ENCODE measurements at places on chromosomes 1 and 21.
A peak's percentile ranks its signal among the peaks of the same experiment; 100 is the strongest.

DNA sequence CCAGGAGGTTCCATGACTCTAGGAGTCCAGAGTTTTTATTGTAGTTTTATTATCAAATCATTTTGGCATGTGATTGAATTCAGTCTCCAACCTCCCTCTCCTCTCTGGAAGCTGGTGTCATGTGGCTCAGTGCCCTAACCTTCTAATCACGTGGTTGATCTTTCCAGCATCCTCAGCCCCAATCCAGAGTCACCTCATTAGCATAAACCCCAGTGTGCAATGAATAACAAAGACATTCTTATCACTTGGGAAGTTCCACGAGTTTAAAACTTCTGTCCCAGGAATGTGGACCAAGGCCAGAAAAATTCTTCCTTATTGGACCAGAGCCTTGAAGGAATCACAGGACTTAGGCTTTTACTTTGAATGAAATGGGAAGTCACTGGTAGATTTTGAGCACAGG, 52.2 kb downstream of the KIRREL1 start:
- DNase-seq = no peak

DNA sequence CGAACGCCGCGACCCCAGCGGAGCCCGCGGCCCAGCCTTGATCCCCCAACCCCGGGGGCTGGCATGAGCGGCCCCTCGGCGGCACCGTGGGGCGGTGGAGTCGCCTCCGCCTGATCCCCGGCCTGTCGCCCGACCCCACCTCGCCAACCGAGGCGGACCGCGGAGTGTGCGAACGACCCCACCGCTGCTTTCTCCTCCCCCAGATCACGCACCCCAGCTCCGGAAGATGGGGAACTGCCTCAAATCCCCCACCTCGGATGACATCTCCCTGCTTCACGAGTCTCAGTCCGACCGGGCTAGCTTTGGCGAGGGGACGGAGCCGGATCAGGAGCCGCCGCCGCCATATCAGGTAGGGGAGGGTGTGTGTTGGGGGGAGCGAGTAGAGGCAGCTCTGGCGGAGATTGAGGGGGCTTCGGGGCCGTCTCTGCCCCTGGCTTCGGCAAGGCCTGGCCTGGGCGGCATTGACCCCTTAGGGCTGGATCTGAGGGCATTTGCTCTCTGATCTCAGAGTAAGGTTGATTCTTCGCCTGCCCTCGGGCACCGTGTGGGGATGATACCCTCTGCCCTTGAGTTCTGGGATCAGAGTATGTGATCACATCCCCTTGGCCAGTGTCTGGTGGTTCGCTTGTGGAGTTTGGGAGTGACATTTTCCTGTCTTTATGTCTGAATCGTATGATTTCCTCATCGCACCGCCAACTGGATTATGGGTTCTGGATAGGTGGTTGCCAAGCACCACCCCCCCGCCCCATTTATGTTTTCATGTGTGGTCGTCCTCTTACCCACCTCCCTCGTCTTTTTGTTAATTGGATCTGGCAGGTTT, 668 bp downstream of the RNF11 start:
- DNase-seq = peak; percentile 56

- DNase-seq = no peak
Measured at GRCh38 chr1:31695327-31695726, 8.5 kb downstream of the COL16A1 start.

DNA sequence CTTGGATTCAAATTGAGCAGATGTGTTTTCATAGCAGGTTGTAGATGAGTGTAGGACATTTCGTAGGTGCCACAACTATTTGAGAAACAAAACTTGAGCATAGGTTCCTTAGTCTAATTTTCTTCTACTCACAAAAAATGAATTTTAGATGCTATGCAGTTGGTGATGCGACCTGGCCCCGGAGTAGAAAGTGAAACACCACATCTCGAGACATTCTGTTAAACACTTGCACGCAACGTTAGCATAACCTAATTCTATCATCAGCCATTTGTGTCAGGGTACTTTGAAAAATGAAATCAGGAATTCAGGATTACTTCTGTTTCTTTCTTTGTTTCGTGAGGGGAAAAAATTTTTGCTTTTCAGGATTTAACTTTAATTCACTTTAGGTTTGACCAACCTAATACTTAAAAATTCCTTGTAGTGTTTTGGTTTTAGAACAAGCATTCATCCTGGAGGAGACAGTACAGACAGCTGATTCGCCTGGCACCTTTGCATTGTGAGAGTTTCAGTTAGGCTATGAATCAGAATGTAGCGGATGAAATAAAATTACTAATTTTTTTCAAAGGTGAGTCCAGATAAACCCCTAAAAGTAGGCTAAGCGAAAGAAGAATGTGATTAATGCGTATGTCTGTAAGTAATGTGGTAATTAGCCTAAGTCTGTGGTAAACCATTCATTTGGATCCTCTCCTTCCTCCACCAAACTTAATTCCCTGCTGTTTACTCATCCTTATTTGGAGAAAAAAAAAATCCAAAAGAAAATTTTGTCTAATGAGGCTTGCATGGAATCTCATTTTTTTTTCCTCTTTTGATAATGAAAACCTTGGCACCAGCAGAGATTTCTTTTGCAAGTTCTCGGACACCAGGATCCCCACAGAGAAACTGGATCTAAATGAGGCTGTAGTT, 44.9 kb downstream of the MAP3K21 start:
- DNase-seq = no peak

DNA sequence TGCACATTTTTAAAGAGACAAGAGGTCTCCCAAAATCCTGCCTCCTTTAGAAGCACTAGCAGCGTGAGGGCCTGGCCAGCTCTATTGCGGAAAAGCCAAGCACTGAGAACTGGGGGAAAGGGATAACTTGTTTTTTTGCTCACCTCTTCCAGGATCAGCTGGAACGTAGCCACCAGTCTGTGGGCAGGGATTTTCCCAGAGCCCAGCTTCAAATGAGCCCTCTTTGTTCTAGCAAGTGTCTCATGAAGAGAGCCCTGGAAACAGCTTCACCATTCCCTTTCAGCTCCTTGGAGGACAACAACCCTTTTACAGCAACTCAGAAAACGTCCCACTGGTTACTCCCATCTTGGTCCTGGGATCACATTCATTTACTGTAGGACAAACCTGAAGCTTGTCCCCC, 195.4 kb downstream of the LMX1A start:
- no peak for DNase-seq

- no peak for DNase-seq
Measured at GRCh38 chr1:77030401-77031105, 163.3 kb downstream of the ST6GALNAC5 start.

DNA sequence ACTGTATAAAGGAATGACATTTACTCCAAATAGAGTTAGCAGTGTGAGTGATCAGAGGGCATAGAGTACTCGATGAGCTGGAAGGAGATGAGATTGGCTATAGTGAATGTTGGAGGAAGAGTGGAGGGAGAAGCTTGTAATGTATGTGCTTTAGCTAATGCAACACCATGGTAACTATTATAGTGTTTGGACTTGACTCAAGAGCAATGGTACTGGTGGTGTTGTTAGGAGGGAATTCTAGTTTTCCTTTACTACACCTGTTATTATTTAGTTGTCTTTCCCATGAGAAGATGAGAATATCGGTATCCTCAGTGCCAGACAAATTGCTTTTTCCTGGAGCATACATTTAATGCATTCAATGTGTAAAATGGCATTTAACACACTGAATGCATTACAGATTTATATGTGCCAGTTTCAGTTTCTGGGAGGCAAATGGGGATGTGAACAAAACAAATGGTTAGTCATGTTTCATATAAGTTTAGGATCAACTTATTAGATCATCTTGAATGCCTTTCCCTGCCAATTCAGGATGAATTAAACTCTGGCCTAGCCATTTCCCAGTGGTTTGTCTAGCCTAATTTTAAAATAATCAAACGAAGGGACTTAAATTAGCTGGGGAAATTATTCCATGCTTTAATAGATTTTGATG, 291.1 kb upstream of the ADAMTS5 start:
- no peak for DNase-seq

DNA sequence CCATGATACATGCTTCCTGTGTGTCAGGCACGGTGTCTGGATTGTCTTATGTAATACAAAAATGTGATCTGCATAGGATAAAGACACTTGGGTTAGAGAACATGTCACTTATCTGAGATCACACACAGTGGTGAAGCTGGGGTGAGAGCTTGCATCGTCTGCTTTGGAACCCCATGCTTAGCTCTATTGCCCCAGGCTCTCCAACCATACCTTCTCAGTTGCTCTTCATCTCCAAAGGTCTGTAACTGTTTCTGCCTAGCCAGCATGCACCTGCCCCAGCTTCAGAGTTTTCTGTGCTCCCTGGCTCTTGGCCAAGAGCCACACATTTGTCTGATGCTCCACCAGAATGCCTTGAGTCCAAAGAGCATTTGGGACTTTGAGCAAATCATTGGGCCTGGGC, 93.9 kb upstream of the COG2 start:
- no peak for DNase-seq

GRCh38 chr1:103953386-103953785, 203.7 kb downstream of the AMY1C start:
- no peak for DNase-seq

DNA sequence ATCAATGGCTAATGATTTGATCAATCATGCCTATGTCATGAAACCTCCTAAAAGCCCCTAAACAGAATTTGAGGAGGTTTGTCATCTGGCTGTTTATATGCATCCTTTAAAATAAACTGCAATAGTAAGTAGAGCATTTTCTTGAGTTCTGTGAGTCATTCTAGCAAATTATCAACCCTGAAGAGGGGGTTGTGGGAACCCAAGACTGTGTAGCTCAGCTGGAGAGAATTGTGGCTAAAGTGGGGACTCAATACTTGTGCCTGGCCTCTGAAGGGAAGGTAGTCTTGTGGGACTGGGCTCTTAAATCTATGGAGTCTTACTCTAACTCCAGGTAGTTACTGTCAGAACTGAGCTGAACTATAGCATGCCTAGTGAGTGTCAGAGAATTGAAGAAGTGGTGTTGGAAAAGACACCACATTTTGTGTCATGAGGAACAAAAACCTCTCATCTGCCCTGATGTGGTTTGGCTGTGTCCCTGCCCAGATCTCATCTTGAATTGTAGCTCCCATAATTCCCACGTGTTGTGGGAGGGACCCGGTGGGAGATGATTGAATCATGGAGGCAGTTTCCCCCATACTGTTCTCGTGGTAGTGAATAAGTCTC, 402.4 kb downstream of the USH2A start:
- DNase-seq = no peak

DNA sequence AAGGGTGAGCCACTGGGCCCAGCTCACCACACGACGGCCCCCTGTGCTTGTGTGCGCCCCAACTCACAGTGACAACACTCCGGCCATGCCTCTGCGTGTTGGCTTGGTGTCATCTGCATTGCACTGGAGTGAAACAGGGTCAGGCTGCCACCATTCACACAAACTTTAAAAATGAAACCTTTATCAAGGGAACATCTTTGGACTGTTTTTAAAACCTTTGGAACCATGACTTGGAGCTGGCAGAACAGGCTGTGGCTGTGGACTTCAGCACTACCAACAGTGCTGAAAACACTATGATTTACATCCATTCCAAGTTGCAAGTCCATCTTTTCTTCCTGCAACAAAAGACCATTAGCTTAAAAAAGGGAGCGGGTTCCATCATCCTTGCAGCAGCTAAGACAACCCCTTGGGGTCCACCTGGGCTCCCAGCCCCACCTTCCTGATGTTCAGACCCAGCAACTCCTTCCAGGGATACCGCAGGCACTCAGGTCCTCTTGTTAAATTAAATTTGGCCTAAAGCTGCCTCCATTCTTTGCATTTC, 25.6 kb downstream of the POFUT2 start:
- no peak for DNase-seq

DNA sequence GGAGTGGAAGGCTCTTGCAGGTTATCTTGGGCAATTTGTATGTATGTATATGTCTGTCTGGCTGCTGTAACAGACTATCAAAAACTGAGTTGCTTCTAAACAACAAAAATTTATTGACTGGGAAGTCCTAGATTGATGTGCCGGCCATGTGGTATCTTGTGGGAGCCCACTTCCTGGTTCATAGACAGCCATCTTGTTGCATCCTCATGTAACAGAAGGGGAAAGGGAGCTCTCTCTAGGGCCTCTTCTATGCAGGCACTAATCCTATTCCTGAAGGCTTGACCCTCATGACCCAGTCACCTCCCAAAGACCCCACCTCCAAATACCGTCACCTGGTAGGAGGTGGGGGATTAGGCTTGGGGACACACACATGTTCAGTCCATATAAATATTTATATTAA, 9.2 kb downstream of the GIPC2 start:
- DNase-seq = no peak

GRCh38 chr1:9320520-9321479, 28.1 kb downstream of the SPSB1 start:
- no peak for DNase-seq

DNA sequence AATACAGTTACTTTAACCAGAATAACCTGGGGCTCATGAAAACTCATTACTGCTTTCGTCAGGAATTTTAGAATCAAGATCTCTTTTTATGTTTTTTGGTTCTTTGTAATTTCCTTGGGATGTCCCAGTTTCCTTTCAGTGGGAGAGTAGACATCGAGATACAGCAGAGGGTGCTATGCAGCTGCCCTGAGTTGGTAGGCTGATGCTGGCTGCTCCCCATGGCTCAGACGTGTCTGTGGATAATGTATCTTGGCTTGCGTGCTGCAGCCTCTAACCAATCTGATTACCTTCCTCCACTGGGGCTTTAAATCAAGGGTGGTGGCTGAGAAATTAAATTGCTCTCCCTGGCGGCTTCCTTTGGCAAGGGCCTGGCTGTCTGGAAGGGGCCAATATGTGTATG, 253.7 kb downstream of the CACNA1E start:
- DNase-seq = no peak

- DNase-seq = no peak
Measured at GRCh38 chr21:45111703-45112102, 37.3 kb downstream of the ADARB1 start.

DNA sequence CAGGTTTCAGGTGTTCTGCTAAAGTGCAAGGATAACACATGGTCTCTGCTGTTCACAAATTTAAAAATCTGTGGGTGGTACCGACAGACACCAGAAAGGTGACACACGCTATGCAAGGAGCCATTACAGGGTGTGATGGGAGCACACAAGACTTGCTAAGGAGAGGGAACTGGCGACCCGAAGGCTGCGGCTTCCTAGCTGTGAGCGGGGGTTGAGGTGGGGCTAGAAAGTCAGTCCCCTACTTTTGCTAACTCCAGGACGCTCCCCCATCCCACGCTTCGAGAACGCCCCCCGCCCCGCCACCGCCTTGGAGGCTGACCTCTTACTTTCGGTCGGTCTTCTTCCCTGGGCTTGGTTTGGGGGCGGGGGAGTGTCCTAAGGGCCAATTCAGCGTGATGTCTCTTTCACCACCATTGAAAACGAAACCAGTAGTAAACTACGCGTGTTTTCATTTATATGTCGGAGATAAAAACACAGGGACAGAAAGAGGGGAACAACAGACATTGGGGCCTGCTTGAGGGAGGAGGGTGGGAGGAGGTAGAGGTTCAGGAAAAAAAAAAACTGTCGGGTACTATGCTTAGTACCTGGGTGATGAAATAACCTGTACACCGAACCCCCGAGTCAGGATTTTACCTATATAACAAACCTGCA, 1.1 kb downstream of the CKS1B start:
- no peak for DNase-seq

- DNase-seq = no peak
Measured at GRCh38 chr1:27360159-27361043, 6.4 kb downstream of the MAP3K6 start.

DNA sequence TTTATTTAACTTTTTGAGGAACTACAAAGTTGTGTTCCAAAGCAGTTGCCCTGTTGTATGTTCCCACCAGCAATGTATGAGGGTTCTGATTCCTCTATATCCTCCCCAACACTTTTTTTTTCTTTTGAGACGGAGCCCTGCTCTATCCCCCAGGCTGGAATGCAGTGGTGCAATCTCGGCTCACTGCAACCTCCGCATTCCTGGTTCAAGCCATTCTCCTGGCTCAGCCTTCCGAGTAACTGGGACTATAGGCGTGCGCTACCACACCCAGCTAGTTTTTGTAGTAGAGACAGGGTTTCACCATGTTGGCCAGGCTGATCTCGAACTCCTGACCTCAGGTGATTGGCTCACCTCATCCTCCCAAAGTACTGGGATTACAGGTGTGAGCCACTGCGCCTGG, 60.4 kb upstream of the ENAH start:
- no peak for DNase-seq
